ENCODE measurements at places on chromosomes 1 and 21.

GRCh38 chr1:227304665-227305064 lies 13.6 kb downstream of the CDC42BPA start:
- DNase-seq, result no peak

- no peak for DNase-seq
These were observed 57.7 kb downstream of the DMAP1 start for GRCh38 chr1:44270686-44271628.

DNA sequence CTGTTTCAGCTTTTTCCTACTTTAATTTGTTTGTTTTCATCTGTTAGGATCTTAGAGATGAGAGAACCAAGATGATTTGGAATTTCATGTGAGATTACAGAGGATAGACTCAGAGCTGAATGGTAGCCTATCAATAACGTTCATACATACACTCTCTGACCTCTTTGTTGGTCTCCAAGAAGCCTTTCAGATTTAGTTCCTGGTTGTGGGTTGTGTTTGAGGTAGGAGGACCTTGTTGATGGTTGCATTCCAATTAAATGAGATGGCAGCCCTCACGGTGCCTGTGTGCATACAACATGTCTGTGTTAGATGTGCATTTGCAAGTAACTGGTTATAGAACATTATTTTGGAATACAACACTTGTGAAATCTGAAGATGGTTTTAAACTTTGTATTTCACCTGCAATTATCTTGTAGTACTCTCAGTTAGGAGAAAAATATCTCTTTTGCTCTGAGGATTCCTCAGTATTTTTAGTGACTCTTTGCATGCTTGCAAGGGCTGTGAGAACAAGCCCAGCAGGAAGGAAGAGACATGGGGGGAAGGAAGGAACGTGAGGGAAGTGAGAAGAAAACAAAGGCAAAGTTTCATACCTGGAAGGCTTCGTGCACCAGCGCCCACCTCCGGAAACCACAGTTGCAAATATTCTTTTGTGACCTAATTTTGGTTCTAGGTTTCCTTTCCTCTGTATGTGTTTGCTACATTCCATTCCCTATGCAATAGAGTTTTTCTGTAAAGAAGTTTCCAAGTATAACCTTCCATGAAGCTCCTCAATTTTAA lies 291.8 kb downstream of the DISC1 start:
- DNase-seq, result no peak

DNA sequence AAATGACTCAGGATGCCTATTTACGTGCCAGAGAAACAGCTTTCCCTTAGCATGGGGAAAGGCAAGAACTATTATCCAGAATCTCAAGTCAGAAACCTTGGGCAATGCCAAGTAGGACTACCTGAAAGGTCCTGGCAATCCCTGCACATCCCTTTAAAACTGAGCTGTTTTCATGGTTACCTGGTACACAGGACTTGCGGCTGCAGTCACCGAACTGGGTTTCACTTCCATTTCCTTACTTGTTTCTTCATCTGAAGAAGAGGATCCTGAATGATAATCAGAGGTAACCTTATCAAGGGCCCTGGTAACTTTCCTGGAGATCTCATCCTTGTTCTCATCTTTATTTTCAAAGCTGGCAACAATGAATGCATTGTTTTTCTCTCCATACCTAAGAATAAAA lies 14.3 kb downstream of the BTG3 start:
- DNase-seq, result no peak

GRCh38 chr1:2098839-2099785 lies 48.9 kb downstream of the PRKCZ start:
- DNase-seq, result no peak

GRCh38 chr21:38489729-38490128 lies 8.5 kb downstream of the ERG start:
- DNase-seq, result no peak

- no peak for DNase-seq
These were observed 1155.6 kb downstream of the AMY1C start for GRCh38 chr1:104905322-104905721.

GRCh38 chr1:2546515-2547209 lies 9.5 kb upstream of the TNFRSF14 start:
- peak; percentile 84 for DNase-seq

- no peak for DNase-seq
These were observed 10.4 kb downstream of the C1orf226 start for GRCh38 chr1:162391790-162392563.

All from stimulated activated CD4-positive, alpha-beta T cell treated with anti-CD3 and anti-CD28 coated beads, Interleukin-12 subunit alpha, Interleukin-12 subunit beta, amount 100 ng/mL, for 24 hours (primary cell).